ENCODE measurements at places on chromosomes 5 and 9. TPM values are rescaled to one million over a fixed set of nuclear protein-coding genes. Genes with fewer than 3 reads are reported as not detected.
A peak's percentile ranks its signal among the peaks of the same experiment; 100 is the strongest.

GRCh38 chr9:14993061-14993800, 83.0 kb upstream of the FREM1 start:
- peak; percentile 94 for DNase-seq

DNA sequence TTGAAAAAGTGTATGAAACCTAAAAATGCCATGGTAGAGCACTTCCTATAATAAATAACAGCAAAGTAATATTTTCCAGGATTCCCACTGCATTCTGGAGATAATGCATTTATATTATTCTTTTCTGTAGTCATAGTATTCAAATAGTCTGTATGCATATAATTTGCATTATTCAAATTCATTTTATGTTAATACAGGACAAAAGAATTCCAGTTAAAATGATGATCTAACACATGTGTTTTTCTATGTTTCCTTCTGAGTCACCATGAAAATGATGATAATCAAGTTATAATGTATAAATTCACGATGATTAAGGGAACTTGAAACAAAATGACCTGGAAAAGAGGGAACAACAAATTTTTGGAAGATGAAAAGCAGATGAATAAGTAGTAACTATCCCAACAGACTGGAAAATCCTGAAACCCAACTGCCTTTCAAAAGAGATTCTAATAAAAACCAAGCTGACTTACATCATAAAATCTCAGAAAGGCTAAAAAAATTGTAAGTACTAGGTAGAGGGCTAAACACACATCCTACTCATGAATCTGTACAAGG, 358.6 kb upstream of the PAPPA start:
- DNase-seq: no peak

Gene ITK
- total RNA-seq: 4.8 TPM

Gene CA9
- total RNA-seq: not detected

Gene ANKRD31
- total RNA-seq: 0.53 TPM

Gene SOX30
- 0.13 TPM for total RNA-seq

Gene FAM163B
- not detected for total RNA-seq

Gene PCDHA8
- 0.40 TPM for total RNA-seq

Gene SHISAL2B
- not detected for total RNA-seq

Gene GARIN3
- not detected for total RNA-seq

Gene REXO4
- total RNA-seq: 23.8 TPM

All from sciatic nerve (tissue), 2 donors.